Amniotic stem cell (primary cell): ENCODE measurements at places on chromosomes 2 and 18.

GRCh38 chr2:233363744-233364235 lies 9.5 kb downstream of the DGKD start:
- DNase-seq: no peak

DNA sequence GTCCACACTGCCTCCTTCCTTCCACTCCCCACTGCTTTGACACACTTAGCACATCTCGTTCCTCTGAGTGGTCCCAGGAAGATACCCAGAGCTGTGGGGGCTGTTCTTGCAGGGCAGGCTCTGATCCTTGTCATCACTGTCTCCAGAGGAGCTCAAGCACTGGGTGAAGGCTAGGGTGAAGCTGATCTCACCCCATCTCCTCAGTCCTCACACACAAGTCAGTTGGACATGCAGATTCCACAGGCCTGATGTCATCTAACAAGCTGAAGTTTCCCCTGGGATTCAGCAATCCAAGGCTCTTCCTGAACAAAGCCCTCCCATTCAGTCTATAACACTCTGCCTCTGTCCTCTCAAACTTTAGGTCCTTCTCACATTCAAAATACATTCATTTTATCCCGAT lies 90.6 kb upstream of the RAB6C start:
- no peak for DNase-seq

DNA sequence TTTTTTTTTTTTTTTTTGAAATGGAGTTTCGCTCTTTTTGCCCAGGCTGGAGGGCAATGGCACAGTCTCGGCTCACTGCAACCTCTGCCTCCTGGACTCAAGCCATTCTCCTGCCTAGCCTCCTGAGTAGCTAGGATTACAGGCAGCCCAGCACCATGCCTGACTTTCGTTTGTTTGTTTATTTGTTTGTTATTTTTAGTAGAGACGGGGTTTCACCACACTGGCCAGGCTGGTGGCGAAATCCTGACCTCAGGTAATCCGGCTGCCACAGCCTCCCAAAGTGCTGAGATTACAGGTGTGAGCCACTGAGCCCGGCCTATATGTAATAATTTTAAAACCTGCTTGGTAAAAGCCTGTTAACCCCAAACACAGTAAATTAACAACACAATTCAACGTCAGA lies 435.7 kb downstream of the LRRTM4 start:
- no peak for DNase-seq

GRCh38 chr2:137000811-137001210 lies 235.5 kb downstream of the THSD7B start:
- DNase-seq: no peak

DNA sequence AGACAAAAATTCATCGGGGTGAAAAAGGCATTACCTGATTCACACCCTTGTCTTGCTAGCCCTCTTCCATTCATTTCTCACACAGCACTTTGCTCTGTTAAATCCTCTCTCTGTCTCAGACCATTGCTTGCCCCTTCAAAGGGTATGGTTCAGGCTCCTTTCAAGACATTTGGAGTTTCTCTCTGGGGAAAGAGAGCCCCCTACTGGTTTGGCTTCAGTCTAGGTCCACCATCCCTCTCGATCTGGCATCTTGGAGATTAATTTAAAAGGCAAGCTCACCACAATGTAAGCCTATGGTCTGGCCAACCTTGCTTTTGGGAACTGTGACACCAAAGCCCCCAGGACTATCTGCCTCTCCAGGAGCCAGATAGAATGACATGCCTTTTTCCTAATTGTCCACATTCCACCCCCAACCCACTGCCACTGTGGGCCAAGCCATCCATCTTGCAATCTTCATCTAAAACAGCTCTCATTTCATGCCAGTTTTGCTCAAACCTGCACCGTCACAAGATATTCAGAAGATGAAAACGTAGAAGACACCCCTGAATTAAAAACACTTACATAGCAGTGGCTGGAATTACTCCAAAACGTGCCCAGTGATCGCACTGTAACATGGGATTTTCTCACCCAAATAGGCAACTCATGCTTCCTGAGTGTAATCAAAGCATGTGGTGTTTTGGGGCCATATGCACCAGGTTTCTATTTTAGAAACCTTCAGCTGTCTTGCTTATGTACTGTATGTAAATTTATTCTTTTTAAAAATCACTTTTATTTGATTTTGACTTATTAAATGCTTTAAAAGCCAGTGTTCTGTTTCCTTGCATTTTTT lies 93.9 kb downstream of the FARSB start:
- DNase-seq: no peak

DNA sequence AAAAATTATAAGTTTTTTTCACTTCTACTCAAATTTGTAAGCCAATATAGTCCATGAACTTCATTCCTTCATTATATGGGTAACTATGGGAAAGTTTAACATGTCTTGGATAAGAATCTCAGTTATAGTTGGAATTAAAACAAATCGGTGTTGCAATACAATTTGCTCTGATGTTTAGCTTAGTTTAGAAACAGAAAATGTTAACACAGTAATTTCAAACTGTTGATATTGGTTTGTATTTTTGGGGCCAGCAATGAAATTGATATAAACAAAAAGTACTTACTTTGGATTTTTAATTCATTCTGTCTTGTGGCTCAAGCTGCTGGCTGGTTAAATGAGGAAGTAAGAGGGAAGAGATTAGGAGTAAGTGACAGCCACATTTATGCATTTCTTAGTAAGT lies 368.5 kb upstream of the NT5C1B start:
- DNase-seq: no peak

DNA sequence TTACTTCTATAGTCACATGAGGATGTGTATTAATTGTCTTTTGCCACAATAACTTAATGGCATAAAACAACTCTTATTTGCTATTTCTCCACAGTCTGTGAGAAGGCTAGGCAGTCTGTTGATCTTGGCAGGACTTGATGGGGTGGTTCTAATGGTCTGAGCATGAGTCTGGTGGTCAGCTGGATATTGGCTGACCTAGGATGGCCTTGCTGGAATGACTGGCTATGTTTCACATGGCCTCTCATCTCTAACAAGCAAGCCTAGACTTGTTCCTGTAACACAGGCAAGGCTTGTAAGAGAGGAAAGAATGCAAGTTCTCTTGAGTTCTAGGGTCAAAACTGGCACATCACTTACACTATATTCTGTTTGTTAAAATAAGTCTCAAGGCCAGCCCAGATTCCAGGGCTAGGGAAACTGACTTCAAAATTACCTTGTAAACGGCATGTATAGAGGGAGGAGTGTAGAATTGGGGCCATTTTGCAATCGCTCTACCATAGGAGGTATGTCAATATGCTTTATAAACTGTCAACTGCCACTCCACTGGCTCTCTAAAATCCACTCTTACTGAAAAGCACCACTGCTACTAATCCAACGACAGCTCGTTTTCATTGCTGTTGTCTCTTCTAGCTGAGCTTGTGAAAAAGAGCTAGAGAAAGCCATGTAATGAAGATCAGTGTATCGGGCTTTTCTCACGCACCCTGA lies 325.0 kb upstream of the PKDCC start:
- no peak for DNase-seq

GRCh38 chr18:23057096-23057495 lies 78.2 kb upstream of the CABLES1 start:
- DNase-seq: no peak

DNA sequence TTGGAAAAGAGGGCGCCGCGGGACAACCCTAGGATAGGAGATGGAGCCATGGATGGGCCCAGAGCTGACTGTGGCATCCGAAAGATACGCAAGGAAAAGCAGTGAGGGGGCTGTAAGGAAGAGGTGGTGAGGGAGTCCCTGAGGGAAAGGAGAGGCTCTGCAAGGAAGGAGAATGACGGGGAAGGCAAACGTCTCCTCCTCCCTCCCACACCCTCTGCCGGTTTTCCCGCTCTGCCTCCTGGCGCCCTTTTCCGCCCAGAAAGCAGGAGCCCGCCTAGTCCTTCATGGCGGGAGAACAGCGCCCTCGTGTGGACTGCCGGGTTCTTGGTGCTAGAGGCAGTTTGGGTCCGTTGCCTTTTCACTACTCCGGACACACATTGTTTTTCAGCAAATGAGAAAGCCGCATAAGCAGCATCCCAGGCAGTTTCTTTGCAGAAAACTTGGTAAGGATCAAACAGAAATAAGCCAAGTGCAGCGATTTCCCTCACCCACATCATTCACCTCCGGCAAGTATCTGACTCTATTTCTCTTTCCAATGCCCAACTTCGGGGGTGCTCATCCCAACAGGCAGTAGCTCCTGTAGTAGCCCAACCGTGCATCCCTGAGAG lies 200.4 kb downstream of the INO80D start:
- DNase-seq: peak; percentile 55

DNA sequence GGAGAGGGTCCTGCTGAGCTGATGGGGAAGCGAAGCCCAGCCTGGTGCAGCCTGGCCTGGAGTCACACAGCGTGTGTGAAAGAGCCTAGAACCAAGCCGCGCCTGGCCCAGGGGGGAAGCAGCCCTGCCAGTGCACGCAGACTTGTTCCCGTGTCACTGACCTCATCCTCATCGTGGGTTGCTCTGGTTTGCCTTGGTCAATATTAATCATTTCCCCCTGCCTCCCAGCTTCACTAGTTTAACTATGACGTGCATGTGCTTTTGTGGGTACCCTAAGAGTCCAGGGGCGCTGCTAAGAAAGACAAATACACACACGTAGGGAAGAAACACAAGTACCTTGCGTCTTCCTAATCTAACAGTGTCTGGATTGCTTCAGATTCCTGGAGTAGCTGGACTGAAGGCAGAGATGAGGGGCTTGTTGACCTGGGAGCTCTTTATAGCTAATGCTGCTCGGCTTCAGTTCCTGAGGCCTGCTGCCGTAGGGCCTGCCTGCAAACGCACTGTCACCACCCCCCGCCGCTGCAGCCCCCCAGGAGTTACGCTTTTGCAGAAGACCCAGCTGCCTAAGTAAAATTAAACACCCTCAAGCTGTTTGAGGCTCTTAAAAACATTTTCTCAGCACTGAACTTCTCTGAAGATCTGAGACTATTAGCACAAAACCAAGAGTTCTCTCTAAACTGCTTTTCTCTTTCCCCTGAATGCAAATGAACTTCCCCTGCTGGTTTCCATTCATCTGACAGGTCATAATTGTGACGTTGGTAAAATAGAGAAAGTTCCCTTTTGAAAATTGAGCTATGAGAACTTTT lies 159.2 kb downstream of the FAM210A start:
- DNase-seq: no peak

- no peak for DNase-seq
These were observed 85.0 kb downstream of the IKZF2 start for GRCh38 chr2:213066443-213066743.

GRCh38 chr2:38093527-38094165 lies 17.7 kb upstream of the CYP1B1 start:
- DNase-seq: no peak

DNA sequence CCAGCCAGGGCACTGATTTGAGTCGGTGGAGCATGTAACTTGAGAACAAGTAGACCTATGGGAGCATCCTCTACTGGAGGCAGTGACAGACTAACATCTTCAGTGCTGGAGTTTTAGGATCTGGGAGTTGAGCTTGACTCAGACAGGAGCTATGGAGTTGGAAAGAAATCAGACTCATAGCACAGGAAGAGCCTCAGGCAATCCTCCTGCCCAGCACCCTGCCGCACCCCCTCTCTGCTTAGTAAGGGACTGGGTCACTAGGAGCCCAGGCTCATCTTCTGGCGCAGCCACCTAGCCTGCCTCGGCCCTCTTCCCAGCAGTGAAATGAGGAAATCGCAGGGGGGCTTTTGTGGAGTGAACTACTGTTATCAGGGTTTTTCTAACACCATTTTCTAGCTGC lies 3.6 kb downstream of the ARID5A start:
- peak; percentile 85 for DNase-seq

DNA sequence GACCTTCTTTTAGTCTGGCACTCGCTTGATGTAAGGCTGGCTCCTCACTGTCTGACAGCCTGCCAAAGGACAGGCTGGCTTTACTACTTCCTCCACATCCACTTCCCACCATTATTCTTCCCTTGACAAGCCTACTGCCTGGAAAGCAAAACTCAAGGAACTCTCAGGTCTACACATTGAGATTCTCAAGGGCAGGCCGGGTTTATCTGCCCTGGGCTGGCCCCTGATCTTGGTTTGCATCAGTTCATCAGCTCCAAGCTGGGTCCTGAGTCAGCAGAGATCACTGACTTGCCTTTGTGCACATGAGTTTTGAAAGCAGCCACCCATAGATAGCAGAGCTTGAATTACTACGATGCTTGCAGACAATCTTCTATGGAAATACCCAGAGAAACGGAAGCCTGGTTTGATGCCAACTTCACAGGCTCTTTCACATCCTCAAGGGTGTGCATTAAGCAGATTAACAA lies 53.9 kb downstream of the KCTD18 start:
- DNase-seq: no peak

GRCh38 chr2:199042660-199043379 lies 414.9 kb downstream of the SATB2 start:
- DNase-seq: no peak

- no peak for DNase-seq
These were observed 14.4 kb upstream of the HES6 start for GRCh38 chr2:238254095-238254723.

GRCh38 chr2:72718876-72719275 lies 107.0 kb downstream of the EXOC6B start:
- no peak for DNase-seq

DNA sequence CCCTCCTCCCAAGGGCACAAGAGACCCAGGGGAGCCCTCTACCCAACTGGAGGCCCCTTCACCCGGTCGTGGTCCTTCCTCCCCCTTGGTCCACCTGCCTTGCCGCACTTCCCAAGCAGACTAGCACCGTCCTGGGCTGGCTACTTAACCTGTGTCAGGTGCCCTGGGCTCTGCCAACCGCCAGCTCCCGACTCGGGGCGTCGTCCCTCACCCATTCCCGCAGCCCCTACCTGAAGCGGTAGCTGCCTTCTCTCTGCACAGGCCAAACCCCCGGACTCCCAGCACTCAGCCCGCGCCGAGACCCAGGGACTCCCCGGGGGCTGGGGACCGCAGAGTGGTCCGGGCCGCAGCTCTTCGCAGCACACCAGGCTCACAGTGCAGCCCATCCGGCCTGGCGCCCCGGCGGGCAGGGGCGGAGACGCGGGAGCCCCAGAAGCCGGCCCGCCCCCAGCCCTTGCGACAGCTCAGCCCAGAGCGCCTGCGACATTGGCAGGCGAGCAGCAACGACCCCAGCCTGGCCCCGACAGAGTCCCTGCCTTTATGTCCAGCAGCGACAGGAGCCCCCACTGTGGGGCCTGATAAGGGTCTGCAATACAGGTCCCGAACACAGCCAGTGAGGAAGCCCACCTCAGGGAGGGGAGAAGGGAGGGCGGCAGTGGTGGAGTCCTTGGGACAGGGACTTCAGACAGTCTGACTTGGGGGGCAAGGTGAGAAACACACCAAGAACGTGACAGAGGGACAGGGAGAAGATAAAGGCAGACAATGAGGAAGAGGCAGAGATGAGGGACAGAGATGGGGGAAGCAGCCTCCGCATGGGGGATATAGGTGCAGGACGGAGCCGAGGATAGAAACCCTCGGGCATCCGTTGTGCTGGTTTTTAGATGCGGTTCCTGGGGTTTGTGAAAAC lies 31.0 kb upstream of the TNS1 start:
- no peak for DNase-seq
